ENCODE measurements at places on chromosomes 2 and 18.
A peak's percentile ranks its signal among the peaks of the same experiment; 100 is the strongest.

DNA sequence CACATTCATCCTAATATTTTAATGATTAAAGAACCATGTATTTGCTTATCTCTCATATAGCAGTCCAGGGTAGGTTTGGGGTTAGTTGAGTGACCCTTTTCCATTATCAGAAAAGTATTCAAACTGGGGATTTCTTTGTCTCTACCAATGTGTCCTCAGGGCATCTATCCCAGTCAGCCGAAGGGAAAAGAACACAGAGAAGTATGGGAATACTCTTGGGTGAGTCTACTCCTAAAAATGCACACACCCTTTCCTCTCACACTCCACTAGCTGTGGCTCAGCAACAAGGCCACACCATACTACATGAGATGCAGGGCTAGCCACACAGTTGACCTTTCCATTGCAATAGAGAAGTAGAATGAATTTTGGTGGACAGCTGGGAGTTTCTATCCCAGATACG, 114.3 kb downstream of the NXPH2 start:
- DNase-seq = no peak

DNA sequence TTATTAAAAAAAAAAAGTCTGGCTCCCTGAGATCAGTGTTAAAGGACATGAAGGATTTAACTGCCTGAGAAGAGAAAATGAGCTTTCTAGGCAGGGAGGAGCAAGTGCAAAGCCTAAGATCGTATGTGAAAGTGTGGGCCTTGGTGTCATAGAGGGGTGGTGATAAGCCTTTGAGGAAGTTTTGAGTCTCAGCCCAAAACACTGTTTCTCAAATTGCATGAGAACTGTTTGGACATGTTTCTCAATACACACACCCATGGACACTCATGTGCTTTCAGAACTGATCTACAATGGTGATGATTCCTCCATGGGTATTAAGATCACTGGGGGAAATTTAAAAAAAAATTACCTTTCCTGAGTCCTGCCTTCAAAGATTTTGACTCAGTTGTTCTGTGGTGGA, 336.7 kb upstream of the RND3 start:
- no peak for DNase-seq

DNA sequence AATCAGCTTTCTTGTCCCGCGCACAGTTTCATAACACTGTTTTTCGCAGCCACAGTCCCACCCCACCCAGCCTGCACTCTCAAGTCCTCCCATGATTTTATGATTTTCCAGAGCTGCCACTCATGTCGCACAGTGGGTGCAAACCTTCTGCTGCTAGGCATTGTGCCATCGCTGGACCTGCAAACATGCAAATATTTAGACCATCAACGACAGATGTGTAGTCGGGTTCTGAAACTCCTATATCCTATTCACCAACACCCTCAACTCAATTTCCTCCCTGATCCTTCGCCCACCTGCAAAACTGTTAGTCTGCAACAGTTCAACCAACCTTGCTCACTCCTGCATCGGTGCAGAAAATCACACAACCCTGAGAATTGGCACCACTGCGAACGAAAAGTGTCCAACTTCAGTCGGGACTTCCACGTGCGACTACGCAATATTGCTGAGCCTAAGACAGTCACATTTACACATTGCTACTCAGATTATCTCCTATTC, 871 bp upstream of the ALS2 start:
- peak; percentile 2 for DNase-seq

DNA sequence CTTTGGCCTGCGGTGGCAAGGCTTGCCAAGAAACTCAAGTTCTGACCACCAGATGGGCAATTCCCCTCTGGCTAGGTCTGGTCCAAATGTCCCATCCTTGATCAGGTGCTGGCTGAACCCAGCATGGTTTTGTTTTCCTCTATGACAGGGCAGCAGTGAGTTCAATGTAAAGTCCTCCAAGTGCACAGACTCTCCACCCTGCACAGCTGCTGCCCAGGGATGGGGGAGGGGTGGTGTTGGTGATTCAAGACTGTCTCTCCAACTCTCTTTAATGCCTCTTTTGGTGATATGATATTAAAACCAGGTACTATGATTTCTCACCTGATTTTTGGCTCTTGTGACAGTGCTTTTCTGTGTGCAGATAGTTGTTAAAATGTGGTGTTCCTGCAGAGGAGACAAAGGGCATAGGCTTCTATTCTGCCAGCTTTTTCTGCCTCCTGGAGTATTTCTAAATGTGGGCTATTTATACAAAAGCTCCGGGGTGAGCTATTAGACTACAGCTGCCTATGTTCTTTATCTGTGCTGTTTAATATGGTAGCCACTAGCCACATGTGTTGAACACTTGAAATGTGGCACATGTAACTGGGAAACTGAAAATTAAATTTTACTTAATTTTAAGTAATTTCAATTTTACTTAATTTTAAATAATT, 64.0 kb upstream of the STK39 start:
- DNase-seq = no peak

DNA sequence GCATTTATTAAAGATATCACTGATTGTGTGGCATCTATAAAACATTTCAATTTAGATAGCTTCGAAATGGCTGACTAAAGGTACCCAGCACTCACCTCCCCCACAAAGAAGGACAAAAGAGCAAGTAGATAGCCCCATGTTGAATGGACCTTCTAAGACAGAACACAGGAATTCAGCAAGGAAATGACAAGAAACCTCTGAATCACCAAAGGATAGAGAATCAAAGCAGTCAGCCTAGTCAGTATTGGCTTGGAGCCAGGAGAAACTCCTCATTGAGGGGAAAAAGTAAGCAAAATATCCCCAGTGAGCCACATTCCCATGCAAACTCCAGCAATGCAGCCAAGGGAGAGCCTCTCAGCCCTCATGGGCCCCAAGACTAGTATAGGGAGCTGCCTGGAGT, 113.7 kb downstream of the BARD1 start:
- DNase-seq = no peak

DNA sequence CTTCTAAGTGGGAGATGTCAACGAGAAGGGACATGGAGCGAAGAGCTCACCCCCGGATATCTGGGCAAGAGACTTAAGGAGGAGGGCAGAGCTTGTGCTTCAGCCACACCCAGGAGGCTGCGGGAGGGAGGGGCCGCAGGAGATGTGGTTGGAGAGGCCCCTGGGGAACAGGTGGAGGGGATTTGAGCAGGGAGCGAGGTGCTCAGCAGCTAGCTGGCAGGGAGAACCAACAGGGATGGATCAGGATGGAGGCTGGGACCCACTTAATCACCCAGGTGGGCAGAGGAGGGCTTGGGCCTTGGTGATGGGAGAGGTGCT, 78.3 kb downstream of the MBP start:
- DNase-seq = peak; percentile 33

DNA sequence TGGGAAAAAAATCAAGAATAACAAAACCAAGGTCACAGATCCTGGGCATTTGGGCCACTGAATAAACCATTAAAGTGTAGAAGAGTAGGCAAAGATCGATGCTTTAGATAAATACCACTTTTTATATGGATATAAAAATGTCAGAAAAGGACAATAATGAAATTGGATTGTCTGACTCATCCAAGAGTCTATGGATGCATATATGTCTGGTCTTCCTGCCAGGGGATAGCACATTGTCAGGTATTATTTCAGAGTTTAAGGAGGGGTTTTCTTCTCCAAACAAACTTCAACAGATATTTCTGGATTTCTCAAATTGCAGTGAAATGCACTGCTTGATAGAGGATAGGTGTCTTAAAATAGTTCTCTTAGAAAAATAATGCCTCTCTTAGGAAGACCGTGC, 466.7 kb downstream of the THSD7B start:
- no peak for DNase-seq

- no peak for DNase-seq
These were observed 6.9 kb upstream of the EPB41L5 start for GRCh38 chr2:120005834-120006521.

DNA sequence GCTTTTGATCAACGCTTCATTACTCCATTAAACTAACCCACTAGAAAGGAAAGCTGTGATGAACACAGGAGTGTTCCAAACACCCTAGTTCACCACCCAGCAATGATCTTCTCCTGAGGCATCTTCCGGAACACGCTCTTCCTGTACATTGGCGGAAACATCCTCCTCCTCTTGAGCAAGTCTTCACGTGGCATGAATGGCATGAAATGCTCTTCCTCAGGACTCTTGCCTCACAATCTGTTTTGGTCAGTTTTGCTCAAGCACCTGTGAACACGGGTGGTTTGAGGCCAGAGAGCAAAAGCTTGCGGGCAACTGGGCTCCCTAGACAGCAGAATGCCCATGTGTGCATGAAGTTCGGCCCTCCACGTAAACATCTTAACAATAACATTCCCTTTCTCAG, 734.2 kb upstream of the SALL3 start:
- DNase-seq = no peak

DNA sequence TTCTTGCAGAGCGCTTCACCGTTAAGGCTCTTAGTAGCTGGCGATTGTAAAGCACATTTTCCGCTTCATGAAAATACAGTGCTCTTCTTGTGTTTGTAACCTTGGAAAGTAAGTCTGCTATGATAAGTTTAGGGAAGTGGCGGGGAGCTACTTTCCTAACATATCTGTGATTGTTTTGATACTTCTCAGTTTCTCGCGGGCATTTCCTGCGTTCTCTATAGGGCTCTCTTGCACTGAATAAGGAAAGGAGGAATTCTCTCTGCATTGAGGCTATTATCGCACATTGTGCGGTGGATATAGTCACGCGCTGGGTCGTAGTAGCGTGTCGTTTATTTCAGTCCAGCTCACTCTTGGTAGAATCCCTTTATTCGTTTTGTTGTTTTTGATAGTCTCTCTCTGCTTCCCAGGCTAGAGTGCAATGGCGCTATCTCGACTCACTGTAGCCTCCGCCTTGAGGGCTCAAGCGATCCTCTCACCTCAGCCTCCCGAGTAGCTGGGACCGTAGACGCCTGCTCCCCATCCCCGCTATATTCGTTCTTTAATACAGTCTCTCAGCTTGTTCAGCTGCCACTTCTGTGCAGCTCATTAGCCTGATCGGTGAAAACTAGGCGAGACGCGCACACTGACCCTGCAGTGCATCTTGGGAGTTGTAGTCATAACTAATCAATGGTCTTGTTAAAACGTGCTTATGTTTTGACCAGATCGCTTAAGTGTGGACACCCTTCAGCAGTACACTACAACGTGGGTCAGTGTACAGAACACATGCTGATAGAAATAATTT, 1.0 kb upstream of the PPP4R3B start:
- peak; percentile 59 for DNase-seq

DNA sequence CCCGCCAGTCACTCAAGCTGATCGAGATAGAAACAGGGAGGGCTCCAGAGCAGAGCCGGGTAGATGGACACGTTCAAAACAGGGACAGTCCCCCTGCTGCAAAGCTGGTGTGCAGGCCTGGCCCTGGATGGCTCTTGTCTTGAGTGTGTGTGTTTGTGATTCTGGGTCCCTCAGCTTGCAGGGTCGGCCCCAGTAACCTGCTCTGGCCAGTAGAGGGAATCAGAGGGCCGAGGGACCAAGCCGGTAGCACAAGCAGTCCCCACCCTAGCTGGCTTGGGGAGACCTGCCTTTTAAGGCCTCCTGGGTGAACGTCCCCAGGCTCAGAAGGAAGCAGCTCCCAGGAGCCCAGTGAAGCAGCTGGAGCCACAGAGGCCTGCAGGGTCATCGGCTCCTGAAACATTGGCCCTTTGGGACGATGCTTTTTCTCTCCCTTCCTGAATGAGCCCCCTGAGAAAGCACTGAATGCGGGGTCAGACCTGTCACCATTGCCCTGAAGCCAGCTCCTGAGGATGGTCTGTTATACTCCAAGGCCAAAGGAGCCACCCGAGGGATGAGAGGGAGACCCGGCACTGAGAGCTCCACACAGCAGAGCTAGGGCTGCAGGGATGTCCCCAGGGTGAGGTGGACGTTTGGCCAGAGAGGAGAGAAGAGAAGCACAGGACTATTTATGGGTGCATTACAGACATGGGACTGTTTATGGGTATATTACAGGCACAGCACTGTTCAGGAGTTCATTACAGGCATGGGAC, 15.4 kb upstream of the MLPH start:
- DNase-seq = no peak

DNA sequence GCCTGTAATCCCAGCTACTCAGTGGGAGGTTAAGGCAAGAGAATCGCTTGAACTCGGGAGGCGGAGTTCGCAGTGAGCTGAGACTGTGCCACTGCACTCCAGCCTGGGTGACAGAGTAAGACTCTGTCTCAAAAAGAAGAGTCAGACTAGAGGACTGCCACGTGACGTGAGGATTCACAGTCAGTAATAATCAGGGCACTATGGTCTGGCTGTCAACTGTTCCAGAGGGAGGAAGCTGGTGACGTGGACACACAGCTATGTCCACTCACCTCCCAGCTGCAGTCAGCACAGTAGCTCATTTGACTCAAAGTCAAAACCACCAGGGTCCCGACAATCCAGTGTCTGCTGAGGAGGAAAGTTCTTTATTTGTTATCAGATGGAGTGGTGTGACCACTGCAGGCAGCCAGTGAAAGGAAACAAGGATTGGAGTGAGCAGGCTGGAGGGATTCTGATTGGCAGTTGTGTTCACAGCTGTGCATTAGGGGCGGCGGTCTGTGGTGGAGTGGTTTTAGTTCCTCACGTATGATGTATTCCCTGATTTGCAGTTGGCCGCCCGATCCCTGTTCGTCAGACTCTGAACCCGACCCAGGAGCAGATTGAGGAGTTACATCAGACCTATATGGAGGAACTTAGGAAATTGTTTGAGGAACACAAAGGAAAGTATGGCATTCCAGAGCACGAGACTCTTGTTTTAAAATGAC, 37.9 kb downstream of the MOGAT1 start:
- no peak for DNase-seq

DNA sequence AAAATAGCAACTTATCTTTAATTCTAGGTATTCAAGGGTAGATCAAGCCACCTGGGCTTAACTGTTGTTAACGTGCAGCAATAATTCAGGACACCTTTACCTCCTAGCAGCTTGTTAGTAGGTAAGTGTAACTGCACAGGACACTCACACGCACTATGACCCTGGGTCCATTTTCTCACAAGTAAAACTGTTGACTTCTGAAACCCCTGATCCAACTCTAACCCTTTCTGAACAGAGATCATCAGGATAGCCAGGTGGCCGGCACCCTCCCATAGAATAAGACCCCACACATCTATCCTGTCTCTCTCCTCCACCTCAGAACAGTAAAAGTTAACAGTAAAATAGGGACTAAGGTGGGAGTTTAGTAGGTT, 610 bp downstream of the SPC25 start:
- DNase-seq = no peak

DNA sequence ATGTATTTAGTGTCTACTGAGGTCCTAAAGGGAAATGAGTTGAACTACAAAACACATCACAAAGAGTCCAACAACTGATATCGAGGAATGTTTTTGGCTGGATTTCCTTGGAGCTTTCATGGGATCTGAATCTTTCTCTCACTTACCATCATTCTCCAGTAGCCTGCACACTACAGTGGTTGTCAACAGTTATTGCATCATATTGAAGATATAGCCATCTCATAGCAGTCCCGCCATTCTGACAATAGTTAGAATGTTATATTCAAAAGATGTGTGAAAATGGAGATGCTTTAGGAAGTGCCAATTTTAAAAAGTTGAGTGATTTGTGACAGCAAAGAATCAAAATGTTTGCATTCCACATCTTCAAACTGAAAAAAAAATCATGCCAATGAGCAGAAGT, 186.8 kb downstream of the DSC3 start:
- DNase-seq = no peak

GRCh38 chr18:33507019-33507418, 66.5 kb upstream of the CCDC178 start:
- DNase-seq = no peak

Data from central memory CD4-positive, alpha-beta T cell (primary cell).